ENCODE measurements at places on chromosomes 13 and 19.

- no peak for DNase-seq
Observed at GRCh38 chr13:37074703-37075102, 15.2 kb upstream of the SUPT20H start.

- DNase-seq = no peak
Observed at GRCh38 chr13:21014139-21014501, 47.3 kb downstream of the LATS2 start.

DNA sequence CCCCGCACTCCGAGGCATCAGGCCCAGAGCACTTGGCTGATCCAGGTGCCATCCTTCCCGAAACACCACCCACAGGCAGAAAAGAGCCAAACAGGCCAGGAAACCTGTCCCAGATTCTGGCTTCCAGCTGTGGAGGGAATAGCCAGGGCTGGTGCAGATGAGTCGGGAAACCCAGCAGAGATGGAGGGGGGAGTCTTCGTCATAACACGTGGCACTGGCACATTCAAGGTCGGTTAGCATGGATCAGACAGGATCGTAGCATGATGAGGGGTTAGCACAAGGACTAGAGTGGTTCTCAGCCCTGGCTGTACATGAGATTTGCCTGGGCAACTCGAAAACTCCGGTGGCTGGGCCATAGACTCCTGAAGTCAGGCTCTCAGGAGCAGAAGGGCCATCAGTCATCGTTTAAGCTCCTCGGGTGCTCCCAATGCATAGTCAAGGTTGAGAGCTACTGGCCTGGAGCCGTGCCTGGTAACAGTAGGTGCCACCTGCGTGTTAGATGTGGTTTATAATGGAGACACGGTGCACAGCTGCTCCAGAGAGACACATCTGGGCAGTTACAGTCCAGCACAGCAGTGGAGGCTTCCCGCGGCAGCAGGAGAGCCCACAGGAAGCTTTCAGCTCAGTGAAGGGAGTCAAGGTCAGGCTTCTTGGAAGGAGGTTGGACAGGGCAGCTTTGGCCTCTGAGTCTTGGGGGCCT, 6.3 kb downstream of the CYTH2 start:
- no peak for DNase-seq

DNA sequence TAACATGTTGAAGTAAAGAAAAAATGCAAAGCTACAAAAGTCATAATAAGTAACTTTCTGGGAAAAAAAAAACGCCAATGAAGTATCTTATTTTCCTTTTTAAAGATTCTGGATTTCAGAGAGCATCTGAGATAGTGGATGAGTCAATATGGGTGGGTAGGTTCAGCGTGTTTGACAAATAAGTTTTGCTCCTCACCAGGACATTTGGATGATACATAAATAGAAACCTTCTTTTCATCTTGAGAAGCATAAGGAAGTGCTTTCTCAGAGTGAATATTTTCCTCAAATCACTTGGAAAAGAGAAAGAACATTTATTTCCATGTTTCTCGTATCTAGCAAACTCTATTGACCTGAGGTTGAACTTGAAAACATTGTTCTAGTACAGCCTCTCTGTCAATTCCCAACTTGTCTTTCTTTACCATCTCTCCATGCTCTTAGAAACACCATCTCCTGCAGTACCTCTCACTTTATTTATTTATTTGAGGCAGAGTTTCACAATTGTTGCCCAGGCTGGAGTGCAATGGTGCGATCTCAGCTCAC, 463.2 kb downstream of the KLF5 start:
- DNase-seq = no peak

GRCh38 chr19:51724543-51724942, 752 bp upstream of the HAS1 start:
- no peak for DNase-seq

DNA sequence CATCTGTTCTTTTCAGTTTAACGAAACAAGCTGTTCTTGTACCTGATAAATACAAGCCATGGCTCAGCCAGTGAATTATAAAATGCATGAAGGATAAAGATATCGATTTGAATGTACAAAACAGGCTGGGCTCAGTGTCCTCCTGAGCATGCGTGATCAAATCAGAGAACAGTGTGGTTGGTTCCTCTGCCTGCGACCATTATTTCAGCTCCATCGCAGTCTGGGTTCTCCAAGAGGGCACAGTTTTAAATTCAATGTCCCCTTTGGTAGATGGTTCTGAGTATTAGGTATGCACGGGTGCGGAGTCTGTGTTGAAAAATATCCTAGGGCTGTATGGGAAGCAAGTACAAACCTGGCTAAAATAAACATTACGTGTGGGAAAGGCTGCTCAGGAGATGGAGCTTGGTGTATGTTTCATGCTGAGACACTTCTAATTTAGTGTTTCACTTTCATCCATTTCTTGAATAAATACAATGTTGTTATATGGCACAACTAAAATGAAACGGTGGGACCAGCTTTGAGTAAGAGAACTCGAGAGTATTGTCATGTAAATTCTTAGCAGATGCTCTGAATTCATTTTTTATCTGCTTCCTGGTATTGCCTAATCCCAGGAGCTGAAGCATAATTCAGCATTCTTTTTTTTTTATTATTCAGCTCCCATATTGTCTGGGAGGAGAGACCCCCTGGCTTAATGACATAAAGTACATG, 458.7 kb downstream of the MYO16 start:
- no peak for DNase-seq

DNA sequence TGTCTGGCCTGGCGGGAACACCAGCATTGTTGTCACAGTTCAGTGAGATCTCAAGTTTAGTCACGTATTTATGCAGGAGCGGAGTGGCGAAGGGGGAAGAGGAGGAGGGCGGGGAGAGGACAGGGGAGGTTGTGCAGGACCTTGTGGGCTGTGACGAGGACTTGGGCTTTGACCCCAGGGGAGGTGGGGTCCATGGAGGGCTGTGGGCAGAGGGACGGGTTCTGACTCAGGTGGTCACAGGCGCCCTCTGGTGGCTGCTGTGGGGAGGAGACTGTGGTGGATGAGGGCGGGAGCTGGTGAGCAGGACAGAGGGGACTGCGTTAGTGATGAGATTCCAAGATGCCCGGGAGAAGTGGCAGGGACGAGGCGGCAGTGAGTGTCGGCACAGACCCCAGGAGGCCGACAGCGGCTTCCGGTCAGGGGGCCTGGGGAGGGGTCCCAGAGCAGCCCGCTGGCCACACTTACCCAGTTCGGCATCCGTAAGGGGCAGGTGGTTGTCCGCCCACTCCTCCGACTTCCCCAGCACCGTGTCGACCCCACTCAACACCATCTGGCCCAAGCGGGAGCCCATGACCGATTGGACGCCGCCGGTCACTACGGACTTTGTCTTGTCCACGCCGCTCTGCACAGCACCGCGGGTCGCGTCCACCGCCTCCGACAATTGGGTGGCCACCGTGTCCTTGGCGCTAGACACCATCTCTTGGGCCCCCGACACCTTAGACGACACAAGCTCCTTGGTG, 15.7 kb downstream of the PLIN3 start:
- DNase-seq = peak; percentile 90

GRCh38 chr13:56681404-56681803, 459.3 kb upstream of the PRR20A start:
- no peak for DNase-seq

DNA sequence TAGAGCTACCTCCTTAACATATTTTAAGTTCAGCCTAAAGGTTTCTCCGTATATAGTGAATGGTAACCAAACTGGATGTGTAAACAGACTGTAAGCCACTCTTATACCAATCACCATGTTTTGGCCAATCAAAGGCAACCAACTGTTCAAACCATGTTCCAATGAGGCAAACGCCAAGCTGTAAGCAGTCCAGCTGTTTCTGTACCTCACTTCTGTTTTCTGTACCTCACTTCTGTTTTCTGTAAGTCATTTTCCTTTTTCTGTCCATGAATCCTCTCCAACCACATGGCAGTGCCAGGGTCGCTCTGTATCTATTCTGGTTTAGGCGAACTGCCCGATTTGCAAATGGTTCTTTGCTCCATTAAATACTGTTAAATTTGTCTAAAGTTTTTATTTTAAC, 24.4 kb downstream of the COMMD6 start:
- DNase-seq = no peak

GRCh38 chr19:49490287-49491029, 3.0 kb downstream of the RPL13A start:
- no peak for DNase-seq

- DNase-seq = no peak
Observed at GRCh38 chr13:35554972-35555623, 78.6 kb upstream of the MAB21L1 start.

DNA sequence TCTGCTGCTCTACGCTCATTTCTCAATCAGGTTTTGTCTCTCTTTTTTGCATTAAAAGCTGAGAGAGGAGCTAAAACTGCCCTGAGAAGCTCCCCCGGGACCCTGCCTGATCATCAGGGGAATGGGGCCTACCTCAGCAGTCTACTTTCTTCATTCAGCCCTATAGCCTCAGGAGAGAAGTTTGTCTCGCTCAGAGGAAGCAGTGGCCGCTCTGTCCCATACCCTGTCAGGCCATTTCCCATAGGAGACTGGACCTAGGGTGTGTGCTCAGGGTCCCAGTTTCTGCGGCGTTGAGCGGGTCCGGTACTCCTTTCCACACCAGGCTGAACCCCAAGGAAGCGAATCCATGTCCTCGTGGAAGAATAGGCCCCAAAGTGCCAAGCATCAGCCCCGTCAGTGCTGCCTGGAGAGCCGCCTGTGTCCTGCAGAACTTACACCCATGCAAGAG, 21.7 kb downstream of the UBE2L5 start:
- no peak for DNase-seq

GRCh38 chr19:33175156-33175782, 18.9 kb upstream of the LRP3 start:
- no peak for DNase-seq

- no peak for DNase-seq
Observed at GRCh38 chr13:98141509-98142379, 1.1 kb upstream of the FARP1 start.

DNA sequence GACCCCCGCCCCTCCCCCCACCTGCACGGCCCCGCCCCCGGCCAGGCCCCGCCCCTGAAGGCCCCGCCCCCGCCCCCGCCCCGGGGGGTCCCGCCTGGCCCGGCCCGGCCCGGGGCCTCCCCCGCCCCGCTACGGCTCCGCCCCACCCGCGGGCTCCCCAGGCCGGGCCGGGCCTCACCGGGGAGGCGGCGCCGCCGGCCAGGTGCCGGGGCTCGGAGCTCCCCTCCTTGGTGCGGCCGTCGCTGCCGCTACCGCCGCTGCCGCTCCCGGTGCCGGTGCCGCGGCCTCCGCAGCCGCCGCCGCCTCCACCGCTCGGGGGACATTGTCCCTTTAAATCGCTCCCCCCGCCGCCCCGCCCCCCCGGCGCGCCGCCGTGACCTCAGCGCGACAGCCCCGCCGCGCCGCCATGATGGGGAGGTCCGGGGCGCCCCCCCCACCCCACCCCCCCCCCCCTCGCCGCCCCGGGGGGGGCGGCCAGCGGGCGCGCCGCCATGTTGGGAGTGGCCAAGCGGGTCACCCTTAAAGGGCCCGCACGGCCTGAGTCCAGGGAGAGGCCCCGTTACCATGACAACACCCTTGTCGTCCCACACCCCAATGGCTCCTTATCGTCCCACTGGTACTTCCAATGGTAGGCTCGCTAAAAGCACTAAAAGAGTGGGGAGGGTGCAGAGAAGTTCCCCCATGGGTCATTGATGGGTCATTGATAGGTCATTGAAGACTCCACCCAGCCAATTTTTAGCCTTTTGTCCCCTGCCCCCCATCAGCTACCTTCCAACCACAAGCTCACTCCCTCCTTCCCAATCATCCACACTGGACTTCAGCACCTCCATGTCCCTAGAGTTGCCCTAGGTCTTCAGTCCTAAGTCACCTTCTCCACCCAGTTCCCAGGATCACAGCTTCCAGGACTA, at the start of gene WIZ:
WIZ (minus strand) TSS at position 337 of the 908 bp plus-strand sequence. CDS start 1,649 bp downstream, outside the sequence.
- DNase-seq = peak; percentile 80

- no peak for DNase-seq
Observed at GRCh38 chr13:113544071-113544891, 40.3 kb upstream of the TFDP1 start.

DNA sequence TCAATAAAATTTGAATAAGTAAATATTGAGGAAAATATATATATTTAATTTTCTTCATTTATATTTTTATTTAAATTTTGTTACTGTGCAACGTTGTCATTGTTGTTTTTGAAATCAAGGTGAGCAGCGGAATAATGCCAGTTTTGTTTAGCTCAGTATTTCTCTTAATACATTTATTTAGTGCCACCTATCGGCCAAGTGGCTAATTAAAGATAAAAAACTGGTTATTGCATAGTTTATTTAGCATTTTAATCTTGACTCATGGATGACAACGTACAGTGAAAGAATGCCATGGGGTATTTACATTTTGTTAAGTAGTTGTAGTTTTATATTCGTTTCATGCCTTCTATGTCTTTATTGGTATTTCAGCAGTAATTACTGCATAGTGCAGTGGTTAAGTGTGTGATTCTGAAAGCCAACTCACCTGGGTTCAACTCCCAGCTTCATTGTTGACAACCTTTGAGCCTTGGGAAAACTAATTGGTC, 265.9 kb downstream of the MYO16 start:
- DNase-seq = no peak

- DNase-seq = no peak
Observed at GRCh38 chr19:3556423-3556977, 886 bp downstream of the MFSD12 start.

DNA sequence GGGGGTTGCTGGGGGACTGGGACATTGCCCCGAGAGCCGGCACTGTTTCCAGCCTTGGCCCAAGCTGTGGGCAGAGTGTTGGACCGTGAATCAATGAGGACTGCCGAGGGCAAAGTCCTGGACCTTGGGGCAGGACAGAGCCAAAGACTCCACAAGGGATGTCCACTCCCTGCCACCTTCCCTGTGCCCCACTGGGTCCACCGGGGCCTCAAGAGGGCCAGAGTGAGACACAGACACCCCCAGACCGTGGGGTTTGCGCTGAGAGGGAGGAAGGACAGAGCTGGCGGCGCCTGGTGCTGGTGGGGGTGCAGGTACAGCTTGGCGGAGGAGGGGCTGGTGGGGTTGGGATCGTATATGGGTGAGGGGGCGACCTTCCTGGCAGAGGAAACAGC, 11.8 kb downstream of the MAST3 start:
- DNase-seq = no peak

- no peak for DNase-seq
Observed at GRCh38 chr13:110665491-110666254, 40.2 kb downstream of the CARS2 start.

DNA sequence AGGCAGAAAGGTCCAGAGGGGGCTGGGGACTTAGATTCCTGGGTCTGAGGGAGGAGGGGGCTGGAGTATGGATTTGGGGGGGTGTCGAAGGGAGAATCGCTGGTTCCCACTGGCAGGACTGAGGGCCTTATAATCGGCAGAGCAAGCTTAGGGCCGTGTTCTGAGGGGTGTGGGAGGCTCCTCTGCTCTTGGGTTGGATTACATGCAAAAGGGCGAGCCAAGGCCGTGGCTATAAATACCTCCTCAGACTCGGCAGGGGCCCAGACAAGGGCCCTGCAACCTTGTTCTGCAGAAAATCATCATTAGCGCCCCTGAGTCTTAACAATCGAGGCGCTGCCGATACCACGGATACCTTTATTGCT, 707 bp upstream of the MAMSTR start:
- DNase-seq = no peak

Data from left lung (tissue), 14 donors.